ENCODE measurements at places on chromosomes 3 and 15.

DNA sequence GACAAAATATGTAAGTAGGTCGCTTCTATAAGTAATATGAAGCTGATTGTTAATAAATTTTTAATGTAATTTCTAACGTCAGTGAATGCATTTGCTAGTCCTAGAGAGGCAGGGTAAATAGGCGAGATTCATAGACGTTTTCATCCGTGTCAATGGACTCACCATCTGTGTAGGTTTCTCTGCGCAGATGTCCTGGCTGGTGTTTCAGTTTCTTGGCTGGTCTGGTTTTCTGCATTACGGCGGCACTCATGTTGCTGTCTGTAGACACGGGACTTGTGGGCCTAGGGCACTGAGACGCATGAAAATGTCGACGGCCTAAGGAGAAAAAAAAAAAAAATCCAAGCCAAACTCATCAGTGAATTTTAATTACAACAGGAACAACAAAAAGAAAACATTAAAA lies 1153.3 kb downstream of the ROBO1 start:
- no peak for DNase-seq

DNA sequence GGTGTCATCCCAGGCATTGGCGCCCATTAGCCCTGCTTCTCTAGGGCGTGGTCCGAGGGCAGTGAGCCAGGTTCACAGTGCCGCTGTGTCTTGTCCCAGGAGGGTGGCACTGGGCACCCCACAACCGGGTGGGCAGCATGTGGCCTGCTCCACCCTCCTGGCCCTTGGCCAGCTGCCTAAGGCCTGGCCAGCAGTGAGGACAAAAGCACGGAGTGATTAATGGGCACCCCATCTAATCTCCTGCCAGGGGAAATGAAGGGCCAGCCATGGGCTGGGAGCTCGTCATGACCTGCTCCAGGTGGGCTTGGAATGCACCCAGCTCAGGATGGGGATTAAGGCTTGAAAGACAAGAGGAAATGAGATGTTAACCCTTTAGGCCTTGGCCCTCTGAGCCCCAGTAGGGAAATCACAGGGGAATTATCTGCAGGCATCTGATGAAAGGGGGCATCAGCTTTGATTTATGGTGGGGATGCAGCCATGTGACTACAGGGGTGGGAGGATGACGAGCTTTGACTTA lies 5.2 kb downstream of the THSD4 start:
- no peak for DNase-seq

- DNase-seq = no peak
Measured at GRCh38 chr3:190676481-190676880, 162.6 kb downstream of the IL1RAP start.

DNA sequence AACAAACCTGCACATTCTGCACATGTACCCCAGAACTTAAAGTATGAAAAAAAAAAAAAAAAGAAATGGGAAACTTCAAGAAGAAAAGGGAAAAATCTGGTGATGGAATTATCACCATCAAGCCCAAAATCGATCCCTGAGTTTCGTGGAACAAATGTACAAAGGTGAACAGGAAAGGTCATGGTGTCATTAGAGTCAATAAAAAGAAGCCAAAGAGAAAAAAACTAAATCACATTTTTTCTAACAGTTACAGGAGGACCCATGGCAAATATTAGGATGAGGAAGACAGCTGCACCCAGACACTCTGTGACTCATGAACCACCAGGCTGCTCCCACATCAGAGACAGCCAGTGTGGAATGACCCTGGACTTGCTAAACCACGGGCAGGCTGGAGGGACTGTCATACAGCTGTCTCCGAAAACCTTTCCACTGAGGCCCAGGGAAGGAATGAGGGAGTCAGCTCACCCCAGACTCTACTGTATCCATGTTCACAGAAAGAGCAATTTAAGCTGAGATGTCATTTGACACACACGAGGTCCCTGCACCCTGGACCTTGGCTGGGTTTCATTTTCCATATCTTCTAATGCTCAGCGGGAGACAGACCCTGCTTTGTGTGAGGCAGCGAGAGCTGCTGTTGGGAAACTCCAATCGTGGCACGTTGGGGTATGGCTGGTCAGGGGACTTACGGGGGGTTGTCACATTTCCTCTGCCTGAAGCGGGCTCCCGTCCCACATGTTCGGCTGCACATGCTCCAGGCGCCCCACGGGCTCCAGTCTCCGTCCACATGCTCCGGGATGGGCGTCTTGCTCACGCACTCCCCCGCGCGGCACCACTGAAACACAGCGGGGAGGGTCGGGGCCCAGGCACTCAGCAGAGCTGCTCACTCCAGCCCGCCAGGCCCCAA lies 210.2 kb downstream of the ADAMTS17 start:
- no peak for DNase-seq

DNA sequence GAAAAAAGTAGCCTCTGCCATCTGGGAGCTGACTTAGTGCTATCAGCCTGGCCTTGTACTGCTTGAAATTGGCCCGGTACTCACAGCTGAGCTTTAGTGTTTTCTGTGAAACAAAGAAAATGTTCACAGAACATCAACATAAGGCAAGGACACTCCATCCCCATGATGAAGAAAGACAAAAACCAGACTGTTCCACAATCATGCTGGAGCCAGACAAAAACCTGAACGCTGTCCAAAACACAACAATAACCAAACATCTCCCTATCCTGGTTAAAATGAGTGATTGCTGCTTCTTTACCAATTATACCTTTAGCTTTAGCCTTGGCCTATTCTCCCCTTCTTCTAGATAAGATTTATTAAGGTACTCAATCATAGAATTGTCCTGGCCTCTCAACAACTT lies 153.9 kb downstream of the CPNE4 start:
- DNase-seq = no peak

DNA sequence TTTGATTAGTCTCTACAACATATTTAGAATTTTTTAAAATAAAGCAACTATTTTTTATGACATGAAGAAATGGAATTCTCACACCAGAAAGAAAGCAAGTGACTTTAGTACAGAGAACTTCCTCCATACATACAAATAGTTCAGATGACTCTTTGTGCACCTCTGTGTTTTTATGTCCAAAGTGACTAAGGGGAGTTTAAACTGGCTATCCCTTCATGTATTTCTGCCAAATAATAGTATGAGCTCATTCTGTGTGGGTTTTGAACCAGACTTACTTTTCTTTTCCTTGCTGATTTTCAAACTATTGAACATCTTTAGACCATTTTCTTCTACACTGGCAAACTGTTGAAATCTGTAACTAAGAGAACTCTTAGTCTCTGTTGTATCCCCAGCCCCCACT lies 196.3 kb downstream of the EPHA3 start:
- DNase-seq = no peak

DNA sequence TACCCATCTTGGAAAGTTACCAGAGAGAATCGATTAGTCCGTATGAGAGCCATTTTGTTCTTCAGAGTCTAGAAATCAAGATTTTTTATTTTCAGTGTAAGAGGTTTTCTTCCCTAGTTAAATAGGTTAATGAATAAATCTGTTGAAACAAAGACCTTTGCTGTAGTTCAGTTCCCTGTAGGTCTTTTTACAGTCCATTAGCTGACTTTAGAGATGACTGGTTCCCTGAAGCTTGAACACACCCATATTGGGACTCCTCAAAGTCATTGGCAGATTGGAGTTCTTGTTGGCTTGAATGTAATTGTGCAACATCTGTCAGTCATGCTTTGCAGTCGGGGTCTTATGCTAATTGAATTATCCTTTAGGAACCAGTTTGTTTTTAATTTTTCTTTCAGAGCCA lies 45.3 kb downstream of the SEMA6D start:
- no peak for DNase-seq

DNA sequence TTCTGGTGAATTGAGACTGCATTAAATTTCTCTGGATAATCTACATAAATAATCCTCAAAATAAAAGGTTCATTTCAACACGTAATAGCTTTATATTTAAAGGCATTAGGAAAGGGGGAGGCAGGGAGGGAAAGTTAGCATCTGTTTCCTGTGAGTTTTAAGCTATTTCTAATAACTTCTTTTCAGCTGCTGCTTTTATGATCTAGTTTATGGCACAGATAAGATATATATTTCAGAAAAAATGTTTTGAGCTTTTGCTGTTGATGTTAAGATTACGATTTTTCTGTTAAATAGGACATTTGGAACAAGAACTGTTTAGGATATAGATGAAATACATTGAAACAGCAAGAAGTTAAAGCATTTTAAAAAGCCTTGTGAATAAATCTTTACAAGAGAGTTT lies 30.0 kb downstream of the UBE2E1 start:
- DNase-seq = no peak

DNA sequence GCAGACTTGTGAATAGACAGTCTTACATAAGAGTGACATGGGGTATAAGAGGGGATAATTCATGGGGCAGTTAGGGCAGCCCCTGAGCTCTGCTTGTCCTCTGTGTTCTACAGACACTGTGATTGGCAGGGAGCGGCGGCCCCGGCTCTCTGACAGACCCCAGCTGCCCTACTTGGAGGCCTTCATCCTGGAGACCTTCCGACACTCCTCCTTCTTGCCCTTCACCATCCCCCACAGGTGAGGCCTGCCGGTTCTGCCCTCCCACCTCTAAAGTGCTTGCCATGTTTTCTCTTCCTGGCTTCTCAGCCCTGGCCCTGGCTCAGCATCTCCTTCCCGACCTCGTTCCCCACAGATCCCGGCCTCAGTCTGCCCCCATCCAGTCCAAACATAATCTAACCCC lies 3.4 kb downstream of the CYP1A2 start:
- DNase-seq = no peak

GRCh38 chr3:16811950-16812349 lies 72.8 kb upstream of the PLCL2 start:
- no peak for DNase-seq

DNA sequence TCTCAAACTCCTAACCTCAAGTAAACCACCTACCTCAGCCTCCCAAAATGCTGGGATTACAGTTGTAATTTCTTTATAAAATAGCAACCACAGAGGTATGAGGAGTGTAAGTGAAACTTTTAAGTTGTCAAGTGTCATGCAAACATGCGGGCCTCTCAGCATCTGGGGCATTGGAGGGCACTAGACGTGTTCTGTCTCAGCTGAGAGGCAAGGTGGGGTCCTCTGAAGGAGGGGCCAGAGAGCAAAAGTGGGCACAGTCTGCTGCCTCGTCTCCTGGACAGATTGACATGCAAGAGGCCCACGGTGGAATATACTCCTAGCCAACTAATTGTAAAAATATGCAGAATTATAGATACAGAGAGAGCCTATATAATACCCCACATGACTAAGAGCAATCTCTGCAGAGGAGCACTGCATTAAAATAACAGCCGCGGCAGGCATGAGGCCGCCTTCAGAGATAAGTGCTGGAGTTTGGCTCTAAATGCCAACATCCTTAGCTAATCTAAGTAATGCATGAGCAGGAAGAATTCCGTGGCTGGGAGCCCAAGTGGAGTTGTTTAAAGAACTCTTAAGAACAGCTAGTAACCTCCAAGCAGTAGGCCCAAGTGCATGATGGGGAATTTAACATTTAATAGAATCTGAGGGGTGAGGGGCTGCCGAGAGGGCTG lies 87.8 kb upstream of the RNU6-1 start:
- no peak for DNase-seq

GRCh38 chr3:106332884-106333283 lies 464.1 kb upstream of the CBLB start:
- DNase-seq = no peak

DNA sequence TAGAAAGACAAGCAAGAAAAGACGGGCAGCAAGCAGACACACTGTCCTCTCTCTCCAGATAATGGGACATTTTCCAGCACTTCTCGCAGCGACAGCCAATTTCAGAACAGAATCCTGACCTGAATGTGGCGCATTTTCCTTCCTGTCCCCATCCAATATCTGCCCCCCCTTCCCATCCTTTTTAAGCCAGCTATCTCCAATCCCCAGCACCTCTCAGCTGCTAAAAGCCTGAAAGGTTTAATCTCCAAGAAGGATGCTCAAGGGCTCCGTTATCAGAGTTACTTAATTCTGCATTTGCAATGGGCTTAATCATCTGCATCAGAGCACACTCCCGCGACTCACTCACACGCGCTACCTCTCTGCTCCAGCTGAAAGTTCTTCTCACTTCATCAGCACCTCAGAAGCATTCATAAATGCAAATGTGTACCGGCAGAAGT lies 50.5 kb downstream of the SRGAP3 start:
- no peak for DNase-seq

DNA sequence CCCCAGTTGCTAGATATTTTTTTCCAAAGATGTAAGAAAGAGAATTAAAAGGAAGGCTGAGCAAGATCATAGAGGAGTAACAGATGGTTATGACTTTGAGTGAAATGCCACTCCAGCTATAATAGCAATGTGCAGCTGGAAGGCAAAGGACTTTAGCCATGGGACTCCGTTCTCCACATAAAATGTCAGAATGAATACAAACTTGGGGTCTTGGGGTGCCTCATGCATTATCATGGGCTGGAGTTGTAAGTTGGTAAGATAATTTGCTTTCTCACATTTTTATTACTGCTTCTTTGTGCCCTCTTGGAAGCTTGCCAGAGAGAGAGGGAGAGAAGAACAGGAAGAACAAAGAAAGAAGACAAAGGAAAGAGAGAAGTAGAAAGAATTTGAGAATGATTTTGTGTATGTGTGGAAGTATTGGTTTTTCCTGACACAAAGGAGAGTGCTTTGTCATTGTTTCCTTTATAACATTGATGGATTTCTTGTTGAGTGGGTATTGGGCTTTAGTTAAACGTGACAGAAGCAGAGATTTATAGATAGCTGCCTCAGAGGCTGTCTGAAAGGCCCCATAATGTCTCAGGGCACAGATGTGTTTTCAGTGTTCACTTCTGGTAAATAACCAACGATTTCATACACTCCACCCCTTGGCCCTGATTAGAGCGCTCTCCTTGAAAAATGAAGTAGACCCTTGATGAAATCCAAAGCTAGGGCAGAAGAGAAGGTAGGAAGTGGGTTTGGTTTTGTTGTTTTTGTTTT lies 715.3 kb downstream of the NR2F2 start:
- DNase-seq = peak; percentile 1

DNA sequence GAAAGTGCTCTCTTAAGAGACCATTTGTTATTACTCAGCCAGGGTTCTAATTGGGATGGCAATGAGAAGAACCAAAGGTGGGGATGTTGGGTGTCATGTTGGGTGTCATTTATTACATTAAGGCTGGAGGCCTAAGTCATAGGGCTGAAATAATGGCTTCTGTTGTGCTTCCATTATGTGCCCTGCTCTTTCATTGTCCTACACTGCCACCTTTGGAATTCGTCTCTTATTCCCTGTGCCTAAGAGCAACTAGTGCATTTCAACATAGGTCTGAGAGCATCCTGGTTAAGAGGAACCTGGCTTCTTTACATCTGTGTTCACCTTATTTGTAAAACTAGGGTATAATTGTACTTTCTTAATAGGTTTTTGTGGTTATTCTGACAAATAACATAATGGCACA lies 32.2 kb downstream of the RIOX2 start:
- no peak for DNase-seq

- DNase-seq = no peak
Measured at GRCh38 chr15:35399901-35400300, 146.1 kb downstream of the DPH6 start.

Data from NCI-H774 (cell line).